ENCODE measurements at places on chromosomes 3 and 15.

GRCh38 chr15:80549191-80549590 lies 145.0 kb downstream of the ARNT2 start:
- DNase-seq: no peak

DNA sequence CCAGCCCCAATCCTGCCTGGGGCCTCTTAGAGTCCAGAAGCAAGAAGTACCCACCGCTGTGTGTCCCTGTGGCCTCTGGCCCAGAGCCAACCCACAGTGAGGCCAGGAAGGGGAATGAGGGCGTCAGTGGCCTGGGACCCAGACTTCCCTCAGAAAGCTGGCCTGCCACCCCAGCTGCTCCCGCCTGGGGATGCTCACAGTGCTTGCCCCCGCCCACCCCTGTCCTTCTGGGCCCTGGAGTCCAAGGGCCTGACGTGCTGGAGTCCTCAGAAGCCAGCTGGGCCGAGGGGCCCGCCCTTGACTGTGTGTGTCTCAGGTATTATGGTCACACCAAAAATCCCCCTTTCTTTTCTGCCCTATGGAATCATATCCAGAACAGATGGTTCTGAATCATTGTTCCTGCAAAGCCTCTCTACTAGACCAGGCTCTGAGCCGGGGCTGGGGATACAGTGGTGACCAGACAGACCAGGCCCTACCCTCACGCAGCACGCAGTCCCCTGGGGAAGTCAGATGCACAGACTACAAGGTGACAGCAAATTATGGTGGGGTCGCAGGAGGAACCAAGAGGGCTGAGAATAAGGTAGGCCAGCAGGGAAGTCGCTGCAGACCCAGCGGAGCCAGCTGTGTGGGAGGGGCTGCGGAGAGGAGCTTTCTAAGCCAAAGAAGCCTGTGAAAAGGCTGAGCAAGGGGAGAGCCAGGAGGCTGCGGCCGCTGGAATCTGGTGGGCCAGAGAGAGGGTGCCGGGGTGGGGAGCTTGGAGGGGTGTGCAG lies 99.1 kb downstream of the VGLL4 start:
- no peak for DNase-seq

GRCh38 chr15:100311833-100312476 lies 29.8 kb downstream of the ADAMTS17 start:
- no peak for DNase-seq

- DNase-seq: peak; percentile 43
These were observed 183.9 kb downstream of the TPRG1 start for GRCh38 chr3:189355481-189356201.

DNA sequence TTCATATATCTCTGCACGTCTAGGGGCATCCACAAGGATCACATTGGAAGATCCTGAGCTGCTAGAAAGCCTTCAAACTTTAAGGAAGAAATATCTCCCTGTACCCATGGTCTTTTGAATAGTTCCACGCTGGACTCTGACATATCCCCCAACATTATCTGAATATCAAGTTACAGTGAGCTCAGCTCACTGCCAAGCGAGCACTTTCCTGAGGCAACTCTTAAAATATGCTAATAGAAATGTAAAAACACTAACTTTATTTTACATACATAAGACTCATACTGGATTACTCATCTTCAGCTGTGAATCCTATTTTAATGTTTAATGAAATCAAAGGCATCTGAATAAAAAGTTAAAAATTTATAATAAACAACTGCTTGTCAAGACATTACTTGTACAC lies 420.2 kb upstream of the CCDC54 start:
- no peak for DNase-seq

DNA sequence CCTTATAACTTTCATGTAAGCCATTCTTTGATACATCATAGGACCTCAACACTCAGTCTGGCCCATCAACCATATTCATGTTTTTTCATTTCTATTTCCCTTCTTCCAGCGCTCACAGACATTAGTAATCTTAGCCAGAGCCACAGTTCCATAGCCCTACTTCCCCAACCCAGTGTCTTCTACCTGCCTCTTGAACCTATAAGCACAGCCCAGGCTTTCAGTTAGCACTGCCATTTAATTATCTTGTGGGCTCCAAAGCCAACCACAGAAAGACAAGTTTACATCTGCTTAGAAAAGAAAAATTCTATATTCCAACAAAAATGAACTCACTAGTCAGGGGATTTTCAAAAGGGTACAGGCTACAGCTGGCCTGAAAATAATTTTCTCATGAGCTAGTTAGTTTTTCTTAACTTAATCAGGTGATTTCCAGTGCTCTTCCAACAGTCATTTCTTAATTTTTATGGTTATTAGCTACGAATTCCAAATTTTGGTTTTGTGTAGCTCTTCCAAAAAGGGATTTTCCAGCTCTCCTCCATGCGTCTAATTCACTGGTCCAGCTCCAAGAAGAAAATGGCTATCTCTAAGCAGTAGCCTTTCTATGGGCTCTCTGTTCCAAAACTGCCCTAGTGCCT lies 13.7 kb downstream of the CD200 start:
- DNase-seq: no peak

- DNase-seq: no peak
These were observed 451.0 kb downstream of the EPHB1 start for GRCh38 chr3:135246027-135246426.

DNA sequence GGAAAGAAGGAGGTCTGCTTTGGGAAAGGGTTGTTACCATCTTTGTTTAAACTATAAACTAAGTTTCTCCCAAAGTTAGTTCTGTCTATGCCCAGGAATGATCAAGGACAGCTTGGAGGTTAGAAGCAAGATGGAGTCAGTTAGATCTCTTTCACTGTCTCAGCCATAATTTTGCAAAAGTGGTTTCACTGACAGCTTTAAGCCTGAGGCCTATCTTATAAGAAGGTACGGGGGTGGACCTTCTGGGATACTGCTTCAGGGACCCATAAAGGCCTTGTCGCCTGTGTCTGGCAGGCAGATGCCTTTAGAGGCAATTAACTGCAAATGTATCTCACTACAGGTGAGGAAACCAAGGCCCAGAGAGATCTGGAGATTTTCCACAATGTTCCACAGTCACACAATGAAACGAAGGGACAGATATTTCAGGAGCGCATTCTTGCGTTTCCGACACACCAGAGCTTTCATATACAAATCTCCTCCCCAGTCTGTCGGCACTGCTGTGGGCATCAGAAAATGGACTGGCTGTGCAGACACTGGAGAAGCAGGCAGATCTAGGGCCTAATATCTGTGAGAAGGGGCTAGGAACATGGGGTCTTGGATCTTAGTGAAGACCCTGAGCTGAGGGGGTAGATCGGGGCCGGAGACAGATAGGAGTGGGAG lies 169.5 kb upstream of the SMAD3 start:
- no peak for DNase-seq

- DNase-seq: no peak
These were observed 57.1 kb downstream of the SNTN start for GRCh38 chr3:63709576-63709975.

GRCh38 chr3:160106905-160107861 lies 118.0 kb upstream of the C3orf80 start:
- DNase-seq: no peak

GRCh38 chr3:154217671-154218070 lies 96.5 kb downstream of the ARHGEF26 start:
- DNase-seq: no peak

- no peak for DNase-seq
These were observed 7.8 kb downstream of the CAMK1 start for GRCh38 chr3:9761919-9762318.

- DNase-seq: no peak
These were observed 15.4 kb downstream of the ZSCAN2 start for GRCh38 chr15:84616235-84616634.

DNA sequence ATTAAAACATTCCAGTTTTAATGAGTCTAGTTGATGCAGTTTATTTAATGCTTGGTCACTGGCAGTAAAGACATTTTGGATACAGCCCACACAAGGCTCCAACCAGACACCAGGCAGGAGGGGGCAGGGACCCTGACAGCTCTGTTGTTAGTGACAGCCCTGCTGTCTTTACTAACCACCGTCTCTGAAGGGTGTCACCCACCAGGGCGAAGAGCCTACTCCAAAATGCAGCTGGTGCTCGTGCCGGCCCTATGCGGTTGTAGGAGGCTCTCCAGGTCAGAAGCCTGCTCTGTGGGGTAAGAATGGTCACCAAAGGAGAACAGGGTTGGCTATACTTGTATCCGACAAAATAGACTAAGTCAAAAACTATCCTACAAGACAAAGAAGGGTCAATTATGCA lies 132.2 kb downstream of the ATP10A start:
- DNase-seq: no peak

Measured in CD4-positive, alpha-beta T cell (primary cell).